Hindlimb muscle (tissue), 1 donor: ENCODE measurements at places on chromosomes 6 and 20. TPM values are rescaled to one million over a fixed set of nuclear protein-coding genes. Genes with fewer than 3 reads are reported as not detected.

Gene ARFGAP1
- 86.1 TPM for polyA plus RNA-seq

Gene SPDEF
- polyA plus RNA-seq = not detected

Gene GMPR
- polyA plus RNA-seq = 55.0 TPM

Gene LHFPL5
- polyA plus RNA-seq = not detected

Gene ULBP3
- 1.6 TPM for polyA plus RNA-seq

Gene VSTM2L
- 1.7 TPM for polyA plus RNA-seq

Gene BPIFB6
- not detected for polyA plus RNA-seq

Gene SYCP2L
- 2.3 TPM for polyA plus RNA-seq

Gene FKBP1A
- polyA plus RNA-seq = 257 TPM

Gene CFB
- 1.7 TPM for polyA plus RNA-seq

Gene SRSF6
- 166 TPM for polyA plus RNA-seq

Gene SEMG1
- polyA plus RNA-seq = not detected

Gene TREM1
- polyA plus RNA-seq = 0.46 TPM

Gene DNAH8
- 0.49 TPM for polyA plus RNA-seq

Gene BMP6
- 1.1 TPM for polyA plus RNA-seq

Gene RALGAPB
- polyA plus RNA-seq = 20.4 TPM

Gene HCRTR2
- not detected for polyA plus RNA-seq

Gene CDSN
- polyA plus RNA-seq = not detected

Gene ZFP57
- not detected for polyA plus RNA-seq

Gene AGPAT1
- 66.1 TPM for polyA plus RNA-seq

Gene HAO1
- not detected for polyA plus RNA-seq

Gene DEFB121
- not detected for polyA plus RNA-seq

Gene FAM184A
- 10.2 TPM for polyA plus RNA-seq

Gene GPSM3
- 9.9 TPM for polyA plus RNA-seq

Gene HLA-DOB
- not detected for polyA plus RNA-seq

Gene OOEP
- polyA plus RNA-seq = 0.36 TPM

Gene WFDC11
- polyA plus RNA-seq = not detected

Gene TMEM151B
- polyA plus RNA-seq = 0.37 TPM

Gene PTGIS
- 28.0 TPM for polyA plus RNA-seq

Gene OR2J1
- polyA plus RNA-seq = not detected

Gene BHLHE23
- polyA plus RNA-seq = not detected

Gene PRSS35
- 9.0 TPM for polyA plus RNA-seq

Gene MPC1
- 73.8 TPM for polyA plus RNA-seq

Gene TSHZ2
- polyA plus RNA-seq = 8.3 TPM

Gene ZSCAN31
- polyA plus RNA-seq = 6.9 TPM

Gene RIN2
- 32.0 TPM for polyA plus RNA-seq

Gene ZNF165
- 0.56 TPM for polyA plus RNA-seq

Gene RIPOR3
- 4.0 TPM for polyA plus RNA-seq

Gene NT5E
- 23.0 TPM for polyA plus RNA-seq
